Omental fat pad (tissue), 4 donors: ENCODE measurements at places on chromosomes 7 and 10. TPM values are rescaled to one million over a fixed set of nuclear protein-coding genes. Genes with fewer than 3 reads are reported as not detected.

The CRYGN gene
- not detected for total RNA-seq

The RRP12 gene
- 21.7 TPM for total RNA-seq

DNA sequence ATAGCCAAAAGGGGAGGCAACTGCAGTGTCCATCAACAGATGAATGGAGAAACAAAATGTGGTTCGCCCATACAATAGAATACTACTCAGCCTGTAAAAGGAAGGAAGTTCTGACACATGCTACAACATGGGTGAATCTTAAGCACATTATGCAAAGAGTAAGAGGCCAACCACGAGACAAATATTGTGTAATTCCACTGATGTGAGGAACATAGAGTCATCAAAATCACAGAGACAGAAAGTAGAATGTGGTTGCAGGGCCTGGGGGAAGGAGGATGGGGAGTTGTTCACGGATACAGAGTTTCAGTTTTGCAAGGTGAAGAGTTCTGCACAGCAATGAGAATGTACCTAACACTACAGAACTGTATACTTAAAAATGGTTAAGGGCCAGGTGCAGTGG, 13.7 kb upstream of the C10orf71 start:
- no peak for DNase-seq

The ITGB8 gene
- 3.9 TPM for total RNA-seq

The RASA4B gene
- total RNA-seq, result 5.0 TPM

GRCh38 chr10:89915021-89915420, 213.6 kb downstream of the KIF20B start:
- DNase-seq, result no peak

DNA sequence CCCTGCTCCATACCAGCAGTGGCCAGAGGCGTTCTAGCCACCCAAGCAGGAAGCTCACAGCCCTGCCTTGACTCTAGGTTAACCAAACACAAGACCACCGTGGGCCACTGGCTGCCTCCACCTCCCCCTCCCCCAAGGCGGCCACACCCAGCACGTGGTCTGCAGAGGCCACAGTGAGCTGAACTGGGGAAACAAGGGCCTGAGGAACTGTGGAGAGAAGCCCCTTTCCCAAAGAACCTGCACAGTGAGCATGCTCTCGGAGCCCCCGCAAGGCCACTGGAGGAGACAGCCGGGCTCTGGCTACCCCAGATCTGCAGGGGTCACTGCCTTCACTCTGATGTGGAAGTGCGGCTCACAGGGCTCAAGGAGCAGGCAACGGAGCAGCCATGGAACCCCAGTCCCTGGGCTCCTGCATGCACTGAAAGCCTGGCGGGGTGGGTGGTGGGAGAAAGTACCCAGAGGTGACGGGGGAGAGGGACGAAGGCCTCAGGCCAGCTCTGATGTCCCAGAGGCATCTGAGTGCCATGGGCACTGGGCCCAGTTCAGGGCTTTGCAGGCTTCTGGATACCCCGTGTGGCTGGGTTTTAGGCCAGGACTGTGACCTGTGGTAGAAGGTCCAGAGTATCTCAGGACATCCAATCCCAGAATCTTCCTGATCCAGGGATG, 189.2 kb downstream of the EBF3 start:
- no peak for DNase-seq

DNA sequence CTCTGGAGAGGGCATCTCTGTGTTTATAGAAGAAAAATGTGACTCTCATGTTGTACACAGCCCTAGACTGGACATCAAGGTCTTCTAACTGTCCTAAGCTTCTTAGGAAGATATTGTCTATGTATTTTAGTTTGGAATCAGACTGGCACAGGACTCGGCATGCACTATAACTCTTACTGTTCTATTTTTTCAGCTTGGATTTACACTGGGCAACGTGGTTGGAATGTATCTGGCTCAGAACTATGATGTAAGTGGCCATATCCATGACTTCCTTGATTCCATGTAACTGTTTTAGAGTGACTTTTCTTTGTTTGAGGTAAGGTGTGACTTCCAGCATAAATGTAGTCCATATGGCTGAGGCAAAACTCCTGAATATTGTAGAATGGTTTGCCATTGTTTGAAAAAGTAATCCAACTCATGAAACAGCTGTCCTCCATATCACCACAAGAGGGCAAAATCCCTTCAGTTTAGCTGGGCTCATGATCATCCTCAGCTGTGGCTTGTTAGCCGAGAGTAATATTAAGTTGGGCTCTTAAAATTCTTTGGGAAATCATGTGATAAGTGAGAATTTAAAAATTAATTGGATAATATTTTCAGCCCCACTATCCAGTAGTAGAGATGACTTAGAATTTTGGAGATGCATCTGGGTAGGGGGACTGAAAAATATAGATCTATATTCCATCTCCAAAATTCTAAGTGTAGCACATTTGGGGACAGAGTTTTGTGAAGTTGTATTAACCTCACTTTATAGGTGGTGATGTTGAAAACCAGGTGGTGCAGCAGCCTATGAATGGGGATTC, 10.4 kb downstream of the STMP1 start:
- DNase-seq, result no peak

The TMEM229A gene
- not detected for total RNA-seq

The PPP1R9A gene
- 5.5 TPM for total RNA-seq
